ENCODE measurements at places on chromosomes 11 and 22.
A peak's percentile ranks its signal among the peaks of the same experiment; 100 is the strongest.

- no peak for DNase-seq
Observed at GRCh38 chr11:104772806-104773241, 125.4 kb downstream of the CASP12 start.

DNA sequence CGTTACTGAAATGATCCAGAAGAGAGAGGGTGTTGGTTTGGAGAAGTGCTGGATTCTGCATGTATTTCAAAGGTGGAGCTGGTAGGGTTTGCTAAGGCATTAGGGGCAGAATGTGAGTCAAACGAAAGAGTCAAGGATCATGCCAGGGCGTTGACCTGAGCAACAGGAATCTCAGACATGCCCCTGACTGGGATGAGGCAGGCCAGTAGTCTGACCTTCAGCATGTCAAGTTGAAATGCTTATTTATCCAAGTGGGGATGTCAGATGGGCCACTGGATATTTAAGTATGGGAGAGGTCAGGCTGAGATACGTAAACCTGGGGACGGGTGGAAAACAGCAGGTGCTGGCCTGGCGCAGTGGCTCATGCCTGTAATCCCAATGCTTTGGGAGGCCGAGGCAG is 2.7 kb upstream of the TSGA10IP start:
- no peak for DNase-seq

GRCh38 chr11:92768121-92768840 is 201.2 kb upstream of the MTNR1B start:
- no peak for DNase-seq

- DNase-seq: no peak
Observed at GRCh38 chr22:33605221-33605620, 315.1 kb downstream of the LARGE1 start.

- no peak for DNase-seq
Observed at GRCh38 chr11:118343248-118343647, 743 bp upstream of the CD3D start.

GRCh38 chr11:3823303-3823702 is 14.9 kb downstream of the PGAP2 start:
- DNase-seq: no peak

GRCh38 chr22:31139866-31140716 is at the start of gene PLA2G3:
TSS of gene PLA2G3 (minus strand) at chr22:31140508. CDS start at chr22:31140354, 154 bp downstream.
- no peak for DNase-seq

DNA sequence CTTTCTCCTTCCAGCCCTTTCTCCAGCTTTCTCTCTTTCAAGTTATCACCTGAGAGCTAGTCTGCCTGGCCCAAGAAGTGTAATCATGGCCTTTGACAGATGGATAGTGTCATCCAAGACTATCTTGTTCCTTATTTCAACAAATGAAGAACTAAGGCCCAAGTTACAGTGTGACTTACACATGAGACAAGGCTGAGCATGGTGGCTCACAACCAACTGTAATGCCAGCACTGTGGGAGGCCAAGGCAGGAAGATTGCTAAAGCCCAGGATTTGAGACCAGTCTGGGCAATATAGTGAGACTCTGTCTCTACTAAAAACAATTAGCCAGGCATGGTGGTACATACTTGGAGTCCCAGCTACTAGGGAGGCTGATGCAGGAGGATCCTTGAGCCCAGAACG is 3.7 kb upstream of the RANGAP1 start:
- DNase-seq: no peak

GRCh38 chr22:42277988-42278776 is 7.7 kb upstream of the TCF20 start:
- peak; percentile 53 for DNase-seq

DNA sequence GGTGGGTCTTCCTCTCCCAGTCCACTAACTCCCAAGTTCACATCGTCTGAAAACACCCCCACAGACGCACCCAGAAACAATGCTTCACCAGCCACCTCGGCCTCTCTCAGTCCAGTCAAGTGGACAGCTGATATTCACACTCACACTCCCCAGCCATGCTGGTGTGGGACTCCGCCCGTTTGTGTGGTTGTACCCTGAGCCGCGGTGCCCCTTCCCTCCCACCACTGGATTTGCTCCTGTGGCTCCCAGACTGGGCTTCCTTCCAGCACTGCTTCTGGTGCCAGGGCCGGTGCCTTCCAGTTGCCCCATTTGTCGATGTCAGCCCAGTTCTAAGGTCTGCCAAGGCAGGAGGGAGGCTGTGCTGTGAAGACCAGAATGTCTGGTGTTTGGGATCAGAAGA is 37.9 kb upstream of the PLET1 start:
- no peak for DNase-seq

DNA sequence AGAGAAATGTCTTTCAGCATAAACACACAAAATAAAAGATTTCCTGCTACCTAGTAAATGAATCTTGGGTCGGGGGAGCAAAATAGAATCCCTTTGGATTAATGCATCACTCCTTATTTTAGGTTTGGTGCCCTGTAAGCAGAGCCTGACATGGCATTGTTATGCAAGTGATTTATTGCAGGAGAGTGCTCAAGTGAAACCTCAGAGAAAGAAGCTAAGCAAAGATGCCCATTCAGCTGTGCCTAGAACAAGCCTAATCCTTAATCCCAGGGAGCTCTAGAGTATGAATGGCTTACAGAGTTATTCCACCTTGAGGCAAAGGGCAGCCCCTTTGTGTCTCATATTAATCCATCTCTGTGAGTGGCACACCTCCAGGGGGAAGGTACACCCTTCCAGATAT is 21.1 kb downstream of the C11orf87 start:
- DNase-seq: no peak

- no peak for DNase-seq
Observed at GRCh38 chr11:76107971-76108370, 98.3 kb downstream of the WNT11 start.

GRCh38 chr11:119421941-119422808 is 797 bp downstream of the THY1 start:
- DNase-seq: peak; percentile 70

DNA sequence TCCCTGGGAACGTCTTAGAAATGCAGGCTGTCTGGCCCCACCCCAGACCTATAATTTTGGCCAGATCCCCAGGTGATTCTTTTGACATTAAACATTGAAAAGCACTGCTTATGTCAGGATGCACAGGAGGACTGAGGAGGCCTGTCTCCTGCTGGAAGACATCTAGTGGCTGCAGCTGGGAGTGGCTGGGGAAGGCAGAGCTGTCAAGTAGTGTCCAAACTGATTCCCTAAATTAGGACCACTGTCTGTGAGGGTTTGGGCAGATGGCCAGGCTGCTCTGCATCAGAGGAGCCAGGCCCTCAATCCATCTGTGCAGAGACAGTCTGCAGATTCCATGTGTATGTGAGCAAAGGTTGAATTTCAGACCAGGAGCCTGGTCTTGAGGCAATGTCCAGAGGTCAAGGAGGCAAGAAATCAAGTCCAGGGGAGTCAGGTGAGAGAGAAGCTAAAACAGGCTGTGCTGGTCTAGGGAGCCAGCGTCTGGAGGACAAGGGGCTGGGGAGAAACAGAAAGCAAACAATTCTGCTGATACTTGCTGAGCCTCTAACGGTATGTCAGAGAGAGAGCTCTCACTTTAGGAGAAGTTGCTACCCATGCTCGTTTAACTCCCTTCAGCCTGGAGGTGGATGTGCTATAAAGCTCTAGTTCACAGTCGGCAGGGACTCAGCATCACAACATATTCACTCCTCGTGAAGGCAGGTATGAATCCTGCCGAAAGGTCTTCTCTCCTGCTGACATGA is 15.3 kb upstream of the SYTL2 start:
- no peak for DNase-seq

DNA sequence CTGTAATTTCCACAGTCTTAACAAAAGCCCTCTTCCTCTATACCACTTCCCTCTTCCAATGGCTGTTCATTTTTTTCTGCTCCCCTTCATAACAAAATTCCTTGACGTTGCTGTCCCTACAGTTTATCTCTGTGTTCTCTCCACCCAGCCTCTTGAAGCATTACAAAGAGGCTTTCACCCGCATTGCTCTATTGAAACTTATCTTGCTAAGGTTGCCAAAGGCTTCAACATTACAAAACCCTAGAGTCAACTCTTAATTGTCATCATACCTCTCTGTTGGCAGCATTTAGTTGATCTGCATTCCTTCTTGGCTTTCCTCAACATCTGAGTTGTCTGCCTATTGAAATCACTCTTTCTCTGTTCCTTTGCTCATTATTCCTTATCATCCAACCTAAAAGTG is 1055.7 kb downstream of the JRKL start:
- DNase-seq: no peak

DNA sequence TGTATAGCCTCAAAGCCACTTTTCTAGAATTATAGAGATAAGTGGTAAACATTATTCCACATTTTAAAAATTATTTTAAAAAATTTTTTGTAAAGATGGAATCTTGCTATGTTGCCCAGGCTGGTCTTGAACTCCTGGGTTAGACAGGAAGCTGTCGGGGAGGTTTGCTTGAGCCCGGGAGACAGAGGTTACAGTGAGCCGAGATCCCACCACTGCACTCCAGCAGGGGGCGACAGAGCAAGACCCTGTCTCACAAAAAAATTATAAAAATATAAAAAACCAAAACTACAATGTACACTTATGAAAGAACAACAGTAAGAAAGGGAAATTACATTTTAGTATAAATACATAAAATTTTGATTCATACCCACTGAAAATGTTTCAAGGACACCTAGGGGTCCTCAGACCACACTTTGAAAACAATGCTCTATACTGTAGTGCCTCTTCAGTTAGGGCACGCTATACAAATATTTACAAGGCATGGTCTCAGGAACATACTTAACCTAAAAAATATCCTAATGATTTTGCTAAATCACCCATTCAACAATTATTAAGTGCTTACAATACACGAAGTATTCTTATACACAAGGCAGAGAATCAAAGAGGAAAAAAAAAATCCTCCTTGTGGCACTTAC is 111.2 kb downstream of the MRTFA start:
- no peak for DNase-seq

GRCh38 chr11:110431674-110432073 is 1.9 kb downstream of the FDX1 start:
- no peak for DNase-seq
